PC-3 (cell line): ENCODE measurements at places on chromosomes 1 and 21. TPM values are rescaled to one million over a fixed set of nuclear protein-coding genes. Genes with fewer than 3 reads are reported as not detected.
A peak's percentile ranks its signal among the peaks of the same experiment; 100 is the strongest.

- no peak for DNase-seq
- H3K27me3 ChIP-seq, result no peaks in the 10 kb centered on the region
- no peak overlapping the region for H3K27ac ChIP-seq
- H3K36me3 ChIP-seq, result no peaks in the 10 kb centered on the region
These were observed 69.3 kb upstream of the WARS2 start for GRCh38 chr1:119209596-119210295.

DNA sequence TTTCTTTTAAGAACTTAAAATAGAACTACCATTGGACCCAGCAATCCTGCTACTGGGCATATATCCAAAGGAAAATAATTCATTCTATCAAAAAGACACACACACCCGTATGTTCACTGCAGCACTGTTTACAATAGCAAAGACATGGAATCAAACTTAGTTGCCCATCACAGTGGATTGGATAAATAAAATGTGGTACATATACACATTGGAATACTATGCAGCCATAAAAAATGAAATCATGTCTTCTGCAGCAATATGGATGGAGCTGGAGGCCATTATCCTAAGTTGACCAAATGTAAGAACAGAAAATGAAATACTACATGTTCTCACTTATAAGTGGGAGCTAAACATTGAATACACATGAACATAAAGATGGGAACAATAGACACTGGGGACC, 585.3 kb upstream of the USP24 start:
- H3K27me3 ChIP-seq, result no peaks in the 10 kb centered on the region
- no peak overlapping the region for H3K4me3 ChIP-seq
- no peaks in the 10 kb centered on the region for H3K36me3 ChIP-seq

- no peaks in the 10 kb centered on the region for H3K36me3 ChIP-seq
- H3K27me3 ChIP-seq, result no peaks in the 10 kb centered on the region
- no peak overlapping the region for H3K4me3 ChIP-seq
- peaks cover 12% of the 10 kb centered on the region for H3K4me1 ChIP-seq
- DNase-seq, result no peak
These were observed 54.5 kb upstream of the ATP2B4 start for GRCh38 chr1:203572134-203572625.

DNA sequence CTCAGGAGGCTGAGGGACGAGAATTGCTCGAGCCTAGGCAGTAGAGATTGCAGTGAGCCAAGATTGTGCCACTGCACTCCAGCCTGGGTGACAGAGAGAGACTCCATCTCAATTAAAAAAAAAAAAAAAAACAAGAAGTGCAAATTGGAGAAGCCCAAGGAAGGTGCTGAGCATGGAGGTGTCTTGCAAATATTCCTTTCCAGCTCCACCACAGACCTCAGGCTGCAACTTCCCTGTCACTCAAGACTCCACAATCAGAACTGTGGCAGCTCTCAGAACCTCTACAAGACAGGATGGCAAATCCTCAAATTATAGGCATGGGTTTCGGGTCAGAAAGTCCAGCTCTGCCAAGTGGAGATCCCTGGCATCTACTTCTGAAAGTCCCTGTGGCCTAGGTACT, 104.4 kb upstream of the TIAM1 start:
- no peak for DNase-seq
- no peak overlapping the region for H3K27ac ChIP-seq
- no peak overlapping the region for H3K4me3 ChIP-seq
- H3K27me3 ChIP-seq, result no peaks in the 10 kb centered on the region
- no peaks in the 10 kb centered on the region for H3K4me1 ChIP-seq

- H3K27me3 ChIP-seq, result no peaks in the 10 kb centered on the region
- no peaks in the 10 kb centered on the region for H3K4me1 ChIP-seq
- DNase-seq, result no peak
- H3K4me3 ChIP-seq, result no peak overlapping the region
- H3K27ac ChIP-seq, result no peak overlapping the region
These were observed 67.5 kb upstream of the ANGPTL1 start for GRCh38 chr1:178938101-178938958.

DNA sequence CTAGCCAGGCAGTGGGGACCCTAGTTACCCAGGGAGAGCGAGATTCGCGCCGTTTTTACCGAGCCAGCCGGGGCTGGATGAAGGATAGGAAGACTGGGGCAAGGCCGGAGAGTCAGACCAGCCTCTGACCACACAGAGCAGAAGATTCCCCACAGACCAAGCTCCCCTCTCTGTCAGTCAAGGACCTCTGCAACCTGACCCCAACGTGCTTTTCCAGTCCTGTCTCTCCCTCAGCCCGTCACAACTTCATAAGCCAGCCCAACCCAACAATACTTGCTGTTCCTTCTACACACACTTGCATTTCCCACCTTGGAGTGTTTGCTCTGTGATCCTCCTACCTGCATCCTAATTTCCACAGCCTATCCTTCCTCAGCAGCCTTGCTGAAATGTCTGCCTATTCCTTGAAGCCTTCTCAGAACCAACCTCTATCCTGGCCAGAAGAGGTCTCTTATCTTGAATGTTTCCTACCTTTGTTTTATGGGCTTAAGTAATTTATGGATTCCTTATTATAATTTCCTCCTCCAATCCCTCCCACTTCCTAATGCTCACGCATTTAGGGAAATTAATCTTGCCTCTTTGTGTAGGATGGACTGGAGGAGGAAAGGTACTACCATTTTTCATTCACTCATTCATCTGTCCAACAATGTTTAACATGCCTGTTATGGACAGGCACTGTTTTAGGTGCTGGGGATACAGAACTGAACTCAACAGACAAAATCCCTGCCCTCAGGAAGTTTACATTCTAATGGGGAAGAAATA, at the start of gene GSTM3:
GSTM3 (minus strand) TSS at position 424 of the 759 bp plus-strand sequence. CDS start 751 bp downstream, outside the sequence.
- H3K27ac ChIP-seq, result no peak within 1 kb of the TSS
- peak; percentile 15 for DNase-seq
- peak within 1 kb of the TSS; percentile 89 for H3K4me3 ChIP-seq
- H3K36me3 ChIP-seq, result peaks cover 17% of the 10 kb centered on the region; the same call in 1 of the 2 replicates
- H3K4me1 ChIP-seq, result peaks cover 7% of the 10 kb centered on the region

DNA sequence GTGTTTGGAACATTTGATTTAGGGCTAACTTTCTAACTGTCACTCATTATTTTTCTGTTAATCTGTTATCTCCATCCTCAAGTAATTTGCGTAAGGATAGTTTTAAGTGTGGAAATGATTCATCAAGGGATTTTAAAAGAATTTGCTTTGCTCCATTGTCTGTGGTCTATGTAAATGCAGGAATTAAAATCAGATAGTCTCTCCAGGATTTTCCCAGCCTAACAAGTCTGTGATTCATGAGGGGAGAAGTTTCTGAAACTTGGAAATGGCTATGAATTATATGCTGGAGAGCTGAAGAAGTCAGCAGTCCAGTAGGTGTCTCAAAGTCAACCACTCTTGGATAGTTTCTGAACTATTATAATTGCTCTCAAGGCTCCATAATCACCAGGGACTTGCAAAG, 264.5 kb downstream of the MRPL39 start:
- H3K27ac ChIP-seq, result no peak overlapping the region
- H3K4me3 ChIP-seq, result no peak overlapping the region
- H3K4me1 ChIP-seq, result no peaks in the 10 kb centered on the region
- no peaks in the 10 kb centered on the region for H3K27me3 ChIP-seq
- no peaks in the 10 kb centered on the region for H3K36me3 ChIP-seq

HRNR gene
- not detected in 2 replicates for total RNA-seq

OR2T2 gene
- not detected in 2 replicates for total RNA-seq

AGT gene
- 0.35 TPM in 1 of 2 replicates, not detected in the other for total RNA-seq
